ENCODE measurements at places on chromosomes 2 and 18. TPM values are rescaled to one million over a fixed set of nuclear protein-coding genes. Genes with fewer than 3 reads are reported as not detected.

Gene MROH2A
- 0.10 TPM for total RNA-seq

Gene CAPN14
- total RNA-seq, result not detected

Gene AKAIN1
- not detected for total RNA-seq

Gene NOSTRIN
- 1.6 TPM for total RNA-seq

Gene LYPD1
- 12.3 TPM for total RNA-seq

Gene ACMSD
- not detected for total RNA-seq

Gene RGPD4
- total RNA-seq, result 0.07 TPM

Gene PROC
- total RNA-seq, result 3.2 TPM

Gene TRIM43
- not detected for total RNA-seq

Gene ALPI
- not detected for total RNA-seq

Gene TUBA3E
- total RNA-seq, result not detected

Gene HRH4
- total RNA-seq, result not detected

Gene MDH1B
- total RNA-seq, result 1.6 TPM

Gene TEX44
- not detected for total RNA-seq

Gene DNAJC5G
- not detected for total RNA-seq

Gene MTCL1
- total RNA-seq, result 55.8 TPM

Gene IRS1
- total RNA-seq, result 17.0 TPM

Gene STAT4
- 3.2 TPM for total RNA-seq

Gene STPG4
- 0.12 TPM for total RNA-seq

Gene SGPP2
- total RNA-seq, result 0.16 TPM

Gene CTAGE1
- not detected for total RNA-seq

Gene HOXD9
- total RNA-seq, result 0.98 TPM

Gene RGPD3
- total RNA-seq, result 0.19 TPM

Gene IL1RL2
- total RNA-seq, result not detected

Gene DBI
- total RNA-seq, result 405 TPM

Gene BCL2L11
- 11.4 TPM for total RNA-seq

Gene MYO5B
- 12.7 TPM for total RNA-seq

Gene KCNG3
- total RNA-seq, result 0.90 TPM

Gene SNTG2
- not detected for total RNA-seq
